ENCODE measurements at places on chromosomes 3 and 15.

DNA sequence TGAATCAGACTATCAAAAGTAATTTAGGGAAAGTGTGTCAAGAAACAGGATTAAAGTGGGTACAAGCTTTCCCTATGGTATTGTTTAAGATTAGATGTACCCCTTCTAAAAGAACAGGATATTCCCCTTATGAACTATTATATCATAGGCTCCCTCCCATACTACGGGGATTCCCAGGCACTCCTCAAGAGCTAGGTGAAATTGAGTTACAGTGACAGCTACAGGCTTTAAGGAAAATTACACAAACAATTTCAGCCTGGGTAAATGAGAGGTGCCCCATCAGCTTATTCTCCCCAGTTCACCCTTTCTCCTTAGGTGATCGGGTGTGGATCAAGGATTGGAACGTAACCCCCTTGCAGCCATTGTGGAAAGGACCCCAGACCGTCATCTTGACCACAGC is 240.8 kb upstream of the CNTN6 start:
- no peak for DNase-seq

DNA sequence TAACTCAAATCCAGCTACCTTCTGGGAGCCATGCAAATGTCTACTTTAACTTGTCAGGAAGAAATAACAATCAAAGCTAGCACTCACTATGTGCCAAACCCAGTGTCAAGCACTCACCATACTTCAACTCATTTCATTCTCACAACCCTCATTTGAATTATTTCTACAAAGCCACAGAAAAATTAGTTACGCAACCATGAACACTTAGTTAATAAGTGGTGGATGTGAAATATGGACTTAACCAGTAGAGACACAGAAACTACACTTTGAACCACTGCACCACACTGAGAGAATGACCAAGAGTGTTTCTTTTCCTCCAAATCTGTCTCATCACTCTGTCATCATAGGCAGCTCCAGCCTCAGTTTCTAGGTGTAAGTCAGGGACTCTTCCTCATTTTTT is 91.0 kb upstream of the MBNL1 start:
- DNase-seq = no peak

DNA sequence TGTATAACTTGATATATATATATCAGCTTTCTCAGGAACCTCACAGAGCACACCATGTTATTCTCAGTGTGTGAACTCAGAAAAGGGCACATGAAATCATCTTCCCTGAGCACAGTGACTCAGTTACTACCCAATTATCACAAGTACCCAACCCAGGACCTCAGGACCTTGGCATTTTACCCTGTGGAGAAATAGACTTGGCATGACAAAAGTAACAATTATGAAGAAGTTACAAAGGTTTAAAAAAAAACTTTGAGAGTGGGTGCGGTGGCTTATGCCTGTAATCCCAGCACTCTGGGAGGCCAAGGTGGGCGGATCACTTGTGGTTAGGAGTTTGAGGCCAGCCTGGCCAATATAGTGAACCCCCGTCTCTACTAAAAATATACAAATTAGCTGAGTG is 52.4 kb downstream of the ONECUT1 start:
- no peak for DNase-seq

DNA sequence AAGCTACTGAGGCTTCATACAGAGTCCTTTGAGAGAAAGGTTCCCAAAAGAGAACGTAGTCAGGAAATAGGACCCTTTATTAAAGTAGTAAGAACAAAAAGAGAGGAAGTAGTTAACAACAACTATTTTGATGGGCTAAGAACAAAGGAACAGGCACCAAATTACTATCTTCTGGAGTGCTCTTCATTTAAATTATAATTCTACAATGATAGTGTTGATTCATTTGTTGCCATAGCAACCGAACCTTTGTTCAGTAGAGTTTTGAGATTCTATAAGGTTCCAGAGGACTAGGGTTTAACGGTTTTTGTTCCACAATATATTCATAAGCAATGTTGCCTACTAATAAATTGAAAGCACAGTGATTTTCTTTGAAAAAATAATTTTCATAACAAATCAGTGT is 78.8 kb downstream of the CMSS1 start:
- no peak for DNase-seq

All from amygdala (tissue), 56 donors.